ENCODE measurements at places on chromosomes 2 and 18.
A peak's percentile ranks its signal among the peaks of the same experiment; 100 is the strongest.

GRCh38 chr2:59540864-59541263 lies 1012.6 kb downstream of the BCL11A start:
- no peak for DNase-seq

DNA sequence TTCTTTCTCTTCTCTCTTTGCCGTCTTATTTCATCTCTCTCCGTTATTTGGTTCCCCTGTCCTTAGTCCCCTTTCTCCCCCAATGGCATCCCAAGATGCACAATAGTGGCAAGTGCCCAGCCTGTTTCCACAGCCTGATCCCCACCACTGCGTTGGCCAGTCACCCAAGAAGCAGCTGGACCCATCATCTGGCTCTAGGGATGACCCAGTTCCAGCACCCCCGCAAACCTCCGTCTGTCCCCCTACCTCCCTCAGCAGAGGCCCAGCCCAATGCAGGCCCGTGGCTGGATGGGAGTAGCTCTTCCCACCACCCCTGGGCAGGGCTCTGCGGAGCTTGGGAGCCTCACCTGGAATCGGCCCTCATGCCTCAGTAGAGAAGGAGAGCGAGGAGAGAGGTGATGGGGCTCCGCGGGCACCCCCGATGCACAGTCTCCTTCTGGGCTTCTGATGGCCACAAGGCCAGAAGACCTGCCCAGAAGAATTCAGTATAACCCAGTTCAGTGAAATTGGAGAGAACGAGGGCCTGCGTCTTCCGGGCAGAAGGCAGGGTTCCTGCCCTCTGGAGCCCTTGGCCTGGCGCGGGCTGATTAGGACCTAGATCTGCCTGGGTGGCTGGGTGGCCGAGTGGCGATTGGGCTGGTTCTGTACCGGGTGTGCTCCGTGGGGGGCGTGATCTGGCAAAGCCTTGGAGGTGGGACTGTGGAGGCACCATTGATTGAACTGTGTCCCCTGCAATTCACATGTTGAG lies 50.9 kb downstream of the RRM2 start:
- no peak for DNase-seq

GRCh38 chr2:241354668-241355658 lies 1.1 kb upstream of the FARP2 start:
- DNase-seq = peak; percentile 87

GRCh38 chr2:235727891-235728799 lies 234.3 kb downstream of the AGAP1 start:
- DNase-seq = no peak

- DNase-seq = peak; percentile 70
Observed at GRCh38 chr2:96832754-96833507, 10.9 kb downstream of the ANKRD23 start.

- DNase-seq = no peak
Observed at GRCh38 chr18:57148263-57148662, 1.4 kb downstream of the BOD1L2 start.

DNA sequence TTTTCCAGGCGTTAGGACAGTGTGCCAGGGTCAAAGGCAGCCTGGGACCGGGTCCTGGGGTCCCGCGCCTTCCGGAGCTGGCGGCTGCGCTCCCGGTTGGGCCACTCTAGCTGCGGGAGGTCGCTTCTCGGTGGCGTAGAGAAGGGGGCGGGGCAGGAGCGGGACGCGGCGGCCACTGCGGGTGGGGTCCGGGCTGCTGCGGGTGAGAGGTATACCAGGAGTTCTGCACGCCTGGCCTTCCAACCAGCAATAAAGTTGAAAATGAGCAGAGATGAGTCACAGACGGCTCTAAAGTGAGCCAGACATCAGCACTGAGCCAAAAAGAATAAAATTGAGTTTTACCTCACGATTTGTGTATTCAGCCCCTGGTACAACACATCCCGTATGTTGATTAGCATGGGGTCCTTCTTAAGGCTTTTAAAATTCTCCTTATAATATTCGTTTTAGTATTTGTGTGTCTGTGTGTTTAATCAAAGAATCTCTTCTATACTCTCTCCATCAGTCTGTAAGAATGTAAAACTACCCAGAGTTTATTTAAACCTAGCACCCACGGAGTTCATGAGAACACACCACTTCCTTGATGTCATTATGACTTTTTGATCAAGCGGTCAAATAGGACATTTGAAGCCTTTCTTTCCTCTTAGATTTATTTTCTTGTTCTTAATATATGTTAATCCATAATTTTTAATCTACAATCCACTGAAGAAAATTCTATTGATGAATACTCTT lies at the start of gene C1GALT1C1L:
TSS of gene C1GALT1C1L (minus strand) at position 108 of the 729 bp plus-strand sequence. CDS start at position 1, 107 bp downstream.
- DNase-seq = peak; percentile 57

GRCh38 chr2:100057901-100058261 lies 84.5 kb downstream of the AFF3 start:
- peak; percentile 28 for DNase-seq

- no peak for DNase-seq
Observed at GRCh38 chr2:231397011-231397927, 1.8 kb downstream of the B3GNT7 start.

GRCh38 chr2:207513551-207514257 lies 16.1 kb upstream of the CREB1 start:
- DNase-seq = peak; percentile 96

GRCh38 chr2:127913808-127914457 lies 28.2 kb upstream of the AMMECR1L start:
- no peak for DNase-seq

GRCh38 chr2:227472265-227473121 lies 537 bp downstream of the AGFG1 start:
- peak; percentile 65 for DNase-seq

DNA sequence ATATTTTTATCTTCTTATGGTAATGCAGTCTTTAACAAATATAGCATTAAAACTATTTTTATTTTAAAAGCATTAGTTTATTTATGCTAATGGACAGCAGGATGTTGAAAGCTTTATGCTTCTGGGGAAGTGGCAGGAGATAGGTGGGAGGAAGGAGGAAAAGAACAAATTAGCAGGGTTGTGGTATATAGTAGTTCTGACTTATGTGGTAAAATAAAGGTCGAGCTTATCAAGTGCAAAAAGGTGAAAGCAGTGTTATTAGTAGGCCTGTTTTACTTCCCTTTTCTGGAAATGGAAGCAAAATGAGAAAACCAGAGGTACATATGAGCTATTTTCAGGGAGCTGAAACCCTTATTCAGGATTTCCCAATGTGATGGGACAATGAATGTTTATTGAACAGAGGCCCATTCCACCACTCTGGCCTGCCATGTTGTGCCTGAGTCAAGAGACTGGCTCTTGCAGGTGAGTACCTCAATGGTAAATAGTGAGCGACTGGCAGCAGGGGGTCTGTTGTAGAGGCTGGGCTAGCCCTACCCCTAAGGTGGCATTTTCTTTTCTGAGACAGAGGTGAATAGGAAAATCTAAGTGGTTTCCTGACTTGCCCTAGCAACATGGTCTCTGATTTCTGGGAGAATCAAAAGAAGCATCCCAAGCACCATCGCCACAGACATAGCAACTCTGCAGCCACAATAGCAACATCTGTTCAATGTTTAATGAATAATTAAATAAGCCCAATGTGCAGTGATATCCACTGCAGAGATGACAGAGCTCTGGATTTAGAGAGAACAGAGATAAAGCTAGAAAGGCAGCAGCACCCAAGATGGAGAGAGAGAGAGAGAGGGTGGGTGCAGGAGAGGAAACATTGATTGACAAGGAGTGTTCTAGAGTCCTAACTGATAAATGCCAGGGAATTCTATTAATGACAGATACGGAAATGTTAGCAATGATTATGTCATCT lies 119.7 kb downstream of the UPP2 start:
- no peak for DNase-seq

- DNase-seq = peak; percentile 17
Observed at GRCh38 chr18:54359233-54359632, 1.5 kb downstream of the C18orf54 start.

- DNase-seq = peak; percentile 80
Observed at GRCh38 chr2:290090-290722, 2.3 kb upstream of the ALKAL2 start.

DNA sequence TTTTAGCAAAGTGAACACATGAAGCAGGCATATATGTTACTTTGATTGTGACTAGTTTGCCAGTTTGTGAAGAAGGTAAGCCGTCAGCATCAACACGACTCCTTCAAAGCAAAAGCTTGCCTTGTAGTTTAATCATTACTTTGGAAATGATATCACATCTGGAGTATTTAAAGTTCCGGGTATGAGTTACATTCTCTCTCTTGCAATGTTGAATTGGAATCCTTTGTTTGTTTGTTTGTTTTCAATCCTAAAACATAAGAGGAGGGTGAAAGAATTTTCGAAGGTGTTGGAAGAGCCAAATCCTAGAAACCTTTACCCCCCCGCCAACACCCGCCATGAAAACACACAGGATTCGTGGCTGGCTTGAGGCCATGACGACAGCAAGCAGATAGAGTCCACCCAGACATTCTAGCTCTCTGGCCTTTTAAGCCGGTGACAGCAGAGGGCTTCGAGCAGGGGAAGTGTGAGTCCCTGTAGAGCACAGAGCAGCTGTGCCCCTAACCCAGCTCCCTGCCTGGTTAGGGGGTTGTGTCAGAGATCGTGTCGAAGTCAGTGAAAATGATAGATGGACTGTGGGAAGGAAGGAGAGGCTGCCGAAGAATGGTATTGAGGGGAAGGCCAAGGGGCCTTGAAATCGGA lies 103.8 kb upstream of the SMIM21 start:
- DNase-seq = no peak

- no peak for DNase-seq
Observed at GRCh38 chr2:221478485-221478863, 93.6 kb downstream of the EPHA4 start.

- peak; percentile 44 for DNase-seq
Observed at GRCh38 chr2:165868211-165868610, 74.2 kb upstream of the GALNT3 start.

DNA sequence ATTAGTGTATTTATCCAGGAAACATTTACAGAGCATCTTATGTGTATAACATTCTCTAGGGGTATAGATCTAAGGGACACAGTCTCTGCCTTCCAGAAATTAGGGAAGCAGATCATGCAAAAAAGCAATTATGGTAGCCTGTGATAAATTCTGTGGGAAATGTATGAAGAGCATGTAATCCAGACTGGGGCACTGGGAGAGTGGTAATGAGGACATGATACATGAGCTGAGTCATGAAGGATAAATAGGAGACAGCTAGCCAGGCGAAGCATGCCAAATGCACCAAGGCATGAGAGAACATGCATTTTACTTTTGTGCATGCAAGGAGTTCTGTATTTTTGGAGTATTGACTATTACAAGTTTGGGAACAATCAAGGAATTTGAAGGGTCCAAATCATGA lies 8.9 kb upstream of the RPRM start:
- DNase-seq = no peak

DNA sequence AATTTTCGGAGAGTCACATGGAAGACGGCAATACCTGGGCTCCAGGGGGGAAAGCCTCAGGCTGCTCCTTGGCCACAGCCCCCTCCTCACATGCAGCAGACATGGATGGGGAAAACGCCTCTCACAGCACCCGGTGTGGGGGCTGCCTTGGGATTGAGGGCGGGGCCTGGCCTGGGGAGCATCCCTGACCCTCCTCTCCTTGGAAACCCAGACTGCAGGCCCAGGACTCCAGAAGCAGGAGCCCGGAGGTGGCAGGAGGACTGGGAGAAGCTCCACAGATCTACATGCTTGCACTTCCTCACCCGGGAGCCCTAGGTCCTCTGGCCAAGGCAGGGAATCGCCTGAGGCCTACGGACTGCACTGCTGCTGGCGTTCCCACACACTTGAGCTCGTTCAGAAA lies 12.1 kb upstream of the HES6 start:
- no peak for DNase-seq

GRCh38 chr2:15652801-15653200 lies 61.1 kb downstream of the DDX1 start:
- DNase-seq = no peak

DNA sequence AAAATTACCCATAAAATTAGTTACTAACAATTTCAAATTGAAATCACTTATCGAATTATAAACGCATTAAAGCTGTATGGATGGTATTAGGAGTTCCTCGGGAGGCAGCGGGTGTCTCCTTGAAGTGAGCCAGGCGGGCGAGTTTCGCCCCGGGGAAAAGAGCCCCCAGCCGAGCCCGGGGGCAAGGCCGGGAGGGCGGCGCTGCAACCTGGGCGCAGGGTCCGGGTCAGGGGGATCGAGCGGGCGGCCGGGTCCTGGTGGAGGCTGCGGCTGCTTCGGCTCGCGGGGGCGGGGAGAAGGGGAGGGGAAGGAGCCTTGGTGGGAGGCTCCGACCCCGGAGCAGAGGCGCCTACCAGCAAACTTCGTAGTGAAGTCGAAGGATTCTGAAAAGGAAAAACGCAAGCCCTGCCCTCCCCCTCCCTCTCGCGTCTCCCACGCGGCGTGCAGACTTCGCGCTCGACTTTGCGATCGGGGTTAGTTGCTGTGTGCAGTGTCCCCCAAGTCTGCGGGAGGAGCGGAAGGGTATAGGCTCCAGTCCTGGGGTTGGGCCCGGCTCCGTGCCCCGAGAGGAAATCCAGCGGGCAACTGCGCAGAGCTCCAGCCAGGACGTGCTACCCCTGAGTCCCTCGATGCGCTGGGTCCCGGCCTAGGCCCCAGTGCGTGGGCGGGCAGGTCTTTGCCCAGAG lies 140.8 kb downstream of the MEIS1 start:
- no peak for DNase-seq

DNA sequence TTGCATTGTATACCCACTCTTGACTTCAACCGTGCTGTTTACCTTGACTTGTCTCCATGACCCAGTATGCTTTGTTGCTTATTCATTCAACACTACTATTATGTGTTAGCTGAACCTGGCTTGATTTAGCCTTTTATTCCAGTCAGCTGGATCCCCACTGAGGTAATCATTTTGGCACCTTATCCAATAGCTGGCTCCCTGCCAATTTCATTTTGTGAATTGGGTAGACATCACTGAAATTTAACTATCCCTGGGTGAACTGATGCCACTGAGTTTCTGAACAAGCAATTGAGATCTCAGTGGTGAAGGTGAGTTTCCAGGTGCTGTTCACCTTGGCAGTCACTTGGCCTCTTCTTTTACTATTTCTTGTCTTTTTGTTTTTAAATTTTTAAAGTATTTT lies 584.3 kb downstream of the ADCYAP1 start:
- DNase-seq = no peak

DNA sequence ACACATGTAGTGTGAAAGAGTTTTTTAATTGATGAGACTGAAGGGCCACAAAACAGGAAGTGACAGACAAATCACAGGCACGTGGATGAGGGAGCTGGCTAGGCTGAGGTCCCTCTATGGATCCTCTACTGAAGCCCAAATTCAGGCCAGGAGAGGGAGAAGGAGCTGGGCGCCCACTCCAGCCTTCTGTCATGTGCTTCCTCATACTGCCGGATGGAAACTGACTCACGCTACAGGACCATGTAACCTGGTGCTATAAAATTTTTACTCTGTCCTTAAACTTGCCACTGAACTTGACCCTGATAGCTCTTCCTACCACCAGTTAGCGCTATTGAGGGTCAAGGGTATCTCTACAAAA lies 31.3 kb downstream of the PSTPIP2 start:
- DNase-seq = no peak

GRCh38 chr2:222050981-222051380 lies 247.8 kb downstream of the PAX3 start:
- DNase-seq = no peak

DNA sequence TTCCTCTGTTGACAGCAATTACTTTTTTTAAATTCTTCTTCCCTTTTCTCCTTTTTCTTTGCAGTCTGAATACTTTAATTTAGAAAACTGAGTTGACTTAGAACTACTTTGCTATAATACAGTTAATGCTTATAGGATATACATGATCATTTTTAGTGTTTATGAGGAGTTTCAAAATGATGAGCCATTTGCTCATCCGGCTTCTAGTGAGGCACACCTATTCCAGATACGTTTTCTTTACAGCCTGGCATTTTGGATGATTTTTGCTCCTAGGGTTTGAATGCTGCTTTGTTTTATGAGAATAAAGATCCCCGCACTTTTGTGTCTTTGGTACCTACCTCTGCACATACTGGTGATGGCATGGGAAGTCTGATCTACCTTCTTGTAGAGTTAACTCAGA lies 52.8 kb downstream of the EIF5B start:
- DNase-seq = peak; percentile 24

- DNase-seq = no peak
Observed at GRCh38 chr2:159051661-159052060, 83.2 kb downstream of the TANC1 start.
